ENCODE measurements at places on chromosomes 6 and 20.

DNA sequence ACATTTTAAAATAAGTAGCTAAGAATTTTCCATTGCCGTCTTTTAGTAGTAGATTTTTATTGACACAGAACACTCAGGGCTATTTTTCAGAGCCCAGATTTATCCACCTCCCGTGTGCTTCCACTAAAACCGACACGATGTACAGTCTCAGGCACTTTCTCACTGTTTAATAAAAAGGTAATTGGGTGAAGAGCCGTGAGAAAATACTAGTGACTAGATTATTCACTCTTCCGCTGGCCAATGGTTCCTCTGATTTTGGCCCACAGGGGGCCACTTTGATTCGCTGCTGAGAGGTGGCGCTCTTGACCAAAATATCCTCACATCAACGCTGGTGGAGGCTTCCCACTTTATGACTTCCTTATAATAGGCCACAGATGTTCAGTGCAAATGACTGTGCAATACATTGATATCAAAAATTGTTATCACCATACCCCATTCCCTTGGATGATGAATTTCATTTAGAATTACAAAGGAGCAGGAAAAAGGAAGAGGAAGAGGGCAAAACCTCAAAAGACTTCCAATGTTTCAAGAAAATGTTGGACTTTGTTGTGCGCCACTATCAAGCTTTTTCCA is 12.3 kb upstream of the HDDC2 start:
- no peaks in the 10 kb centered on the region for H3K4me1 ChIP-seq
- DNase-seq: peak; percentile 45
- H3K27me3 ChIP-seq: peaks cover 4% of the 10 kb centered on the region
- H3K27ac ChIP-seq: no peak overlapping the region

GRCh38 chr6:136822046-136822375 is 381 bp upstream of the PEX7 start:
- no peak for DNase-seq
- H3K4me3 ChIP-seq: peak overlapping the region; percentile 28
- H3K36me3 ChIP-seq: no peaks in the 10 kb centered on the region
- H3K27ac ChIP-seq: peak overlapping the region; percentile 72

- H3K27me3 ChIP-seq: no peaks in the 10 kb centered on the region
- no peaks in the 10 kb centered on the region for H3K4me1 ChIP-seq
- DNase-seq: no peak
- H3K36me3 ChIP-seq: no peaks in the 10 kb centered on the region
Measured at GRCh38 chr20:10922941-10923340, 249.1 kb upstream of the JAG1 start.

GRCh38 chr6:169573883-169574282 is 127.9 kb downstream of the WDR27 start:
- H3K27ac ChIP-seq: no peak overlapping the region
- H3K4me3 ChIP-seq: no peak overlapping the region
- DNase-seq: no peak
- H3K27me3 ChIP-seq: no peaks in the 10 kb centered on the region

GRCh38 chr6:163641706-163642105 is 227.2 kb downstream of the QKI start:
- H3K4me1 ChIP-seq: no peaks in the 10 kb centered on the region
- H3K36me3 ChIP-seq: no peaks in the 10 kb centered on the region
- no peak overlapping the region for H3K27ac ChIP-seq
- no peaks in the 10 kb centered on the region for H3K27me3 ChIP-seq
- H3K4me3 ChIP-seq: no peak overlapping the region

DNA sequence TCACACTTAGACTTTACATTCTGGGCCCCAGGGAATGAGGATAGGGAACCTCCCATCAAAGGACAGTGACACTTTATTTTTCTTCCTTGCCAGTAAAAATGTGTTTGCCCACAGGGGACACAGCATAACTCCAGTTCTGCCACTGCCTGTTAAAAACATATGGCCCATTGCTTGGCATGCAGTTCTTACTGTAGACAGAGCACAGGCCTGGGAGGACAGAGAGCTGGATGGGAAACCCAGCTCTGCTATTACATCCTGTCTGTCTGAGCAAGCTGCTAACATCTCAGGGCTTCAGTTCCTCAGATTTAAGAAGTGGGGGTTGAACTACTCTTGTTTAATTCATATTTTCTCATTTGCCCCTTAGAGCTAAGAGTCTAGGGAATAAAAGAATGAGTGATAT is 120.2 kb downstream of the AKAP7 start:
- no peaks in the 10 kb centered on the region for H3K27me3 ChIP-seq
- peak; percentile 10 for DNase-seq
- peaks cover 13% of the 10 kb centered on the region for H3K4me1 ChIP-seq
- H3K4me3 ChIP-seq: no peak overlapping the region
- H3K36me3 ChIP-seq: no peaks in the 10 kb centered on the region

DNA sequence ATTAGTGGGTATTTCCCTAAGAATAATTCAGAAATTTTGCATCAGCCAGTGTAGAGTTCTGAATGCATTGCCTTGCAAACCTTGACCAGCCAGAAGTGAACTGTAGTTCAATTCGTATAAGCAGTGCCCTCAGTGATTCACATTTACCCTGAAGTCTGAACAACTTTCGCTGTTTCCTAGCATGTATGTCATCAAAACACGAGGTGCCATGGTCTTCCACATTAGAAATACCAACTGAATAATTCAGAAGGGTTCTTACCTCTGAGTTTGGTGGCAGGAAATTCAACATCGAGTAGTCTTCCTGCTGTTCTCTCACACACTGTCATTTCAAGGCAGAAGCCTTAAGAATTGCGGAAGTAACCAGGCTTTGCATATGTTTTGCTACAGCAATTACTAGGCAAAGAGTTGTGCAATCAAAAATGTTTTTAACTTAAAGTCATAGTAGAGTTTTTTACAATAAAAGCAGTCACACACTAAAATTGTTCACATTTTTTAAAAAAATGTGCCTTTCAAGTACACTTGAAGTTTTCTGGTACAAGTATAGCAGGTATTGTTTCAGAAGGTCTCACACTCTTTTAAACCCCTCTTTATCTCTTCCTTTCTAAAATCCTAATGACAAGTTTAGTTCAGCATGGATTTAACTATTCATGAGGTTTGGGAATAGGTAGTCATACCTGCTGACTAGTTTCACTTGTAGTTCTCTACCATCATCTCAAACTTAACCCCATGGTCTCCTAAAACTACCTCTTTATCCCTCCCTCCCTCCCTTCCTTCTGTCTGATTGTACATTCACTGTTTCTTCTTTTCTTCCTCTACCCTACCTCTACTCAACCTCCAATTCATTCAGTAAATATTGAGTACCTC is 118.3 kb downstream of the STXBP5 start:
- H3K36me3 ChIP-seq: peaks cover 3% of the 10 kb centered on the region
- no peak for DNase-seq
- no peak overlapping the region for H3K4me3 ChIP-seq
- H3K27me3 ChIP-seq: no peaks in the 10 kb centered on the region
- no peaks in the 10 kb centered on the region for H3K4me1 ChIP-seq
- H3K27ac ChIP-seq: no peak overlapping the region

DNA sequence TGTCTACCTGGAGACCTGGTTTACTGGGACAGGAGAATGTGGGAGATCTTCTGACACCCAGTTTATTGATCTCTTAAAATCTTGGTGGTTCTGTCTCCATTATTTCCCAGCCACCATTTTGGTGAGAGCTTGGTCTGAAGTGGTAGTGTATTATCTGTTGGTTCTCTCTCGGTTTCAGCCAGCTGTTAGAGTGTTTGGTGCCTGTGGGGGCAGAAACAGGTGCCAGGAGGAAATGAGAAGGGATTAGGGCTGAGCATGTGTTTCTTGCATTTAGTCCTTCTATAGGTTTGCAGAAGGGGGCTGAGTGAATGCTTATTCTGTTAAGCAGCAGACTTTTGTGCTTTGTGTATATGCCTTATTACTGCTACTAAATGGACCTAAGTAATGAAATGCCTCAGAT is 9.6 kb downstream of the JARID2 start:
- H3K4me3 ChIP-seq: no peak overlapping the region
- H3K4me1 ChIP-seq: peaks cover 54% of the 10 kb centered on the region
- DNase-seq: peak; percentile 44
- H3K27me3 ChIP-seq: no peaks in the 10 kb centered on the region
- H3K27ac ChIP-seq: peak overlapping the region; percentile 65

DNA sequence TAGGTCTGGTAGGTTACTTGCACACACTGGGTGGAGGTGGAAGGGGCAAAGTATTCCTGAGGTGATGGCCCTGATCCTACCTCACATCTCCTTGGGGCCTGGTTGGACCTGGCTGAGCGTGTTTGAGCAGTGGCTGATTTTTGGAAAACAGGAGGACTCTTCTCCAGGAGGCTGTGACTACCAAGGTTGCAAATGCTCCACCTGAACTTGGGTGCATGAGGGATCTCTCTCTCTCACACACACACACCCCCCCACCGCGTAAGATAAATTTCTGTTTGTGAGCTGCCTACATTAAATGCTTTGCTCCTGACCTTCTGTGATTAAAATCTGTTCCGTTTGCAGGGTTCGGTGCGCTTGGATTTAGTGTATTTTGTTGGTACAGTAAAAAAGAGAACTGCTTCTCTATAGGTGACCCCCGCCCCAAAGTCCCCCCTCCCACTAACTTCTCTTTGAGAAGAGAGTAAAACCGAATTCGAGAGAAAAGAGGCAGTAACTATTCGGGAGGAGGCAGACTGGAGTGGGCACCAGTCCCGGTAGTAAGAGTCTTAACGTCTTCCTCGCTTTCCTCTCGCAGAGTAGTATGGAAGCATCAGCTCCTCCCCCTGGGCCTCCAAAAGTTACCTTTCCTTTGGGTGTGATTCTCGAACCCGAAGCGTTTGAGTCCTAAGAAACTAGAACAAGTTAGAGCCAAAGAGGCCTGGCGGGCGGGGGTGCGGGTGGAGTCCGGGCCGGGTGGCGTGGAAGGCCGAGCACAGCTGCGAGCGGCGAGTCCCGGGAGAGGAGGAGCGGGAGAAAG is 585 bp upstream of the DSE start:
- peaks cover 19% of the 10 kb centered on the region for H3K27me3 ChIP-seq
- DNase-seq: no peak
- peaks cover 17% of the 10 kb centered on the region for H3K4me1 ChIP-seq

- H3K4me3 ChIP-seq: no peak overlapping the region
- H3K4me1 ChIP-seq: no peaks in the 10 kb centered on the region
- no peaks in the 10 kb centered on the region for H3K27me3 ChIP-seq
- H3K27ac ChIP-seq: no peak overlapping the region
- DNase-seq: no peak
Measured at GRCh38 chr20:29296256-29297230, 1960.9 kb upstream of the DEFB115 start.

GRCh38 chr6:148269386-148269785 is 73.3 kb upstream of the SASH1 start:
- DNase-seq: no peak
- H3K36me3 ChIP-seq: no peaks in the 10 kb centered on the region
- no peaks in the 10 kb centered on the region for H3K4me1 ChIP-seq
- no peak overlapping the region for H3K4me3 ChIP-seq
- H3K27ac ChIP-seq: no peak overlapping the region

- no peaks in the 10 kb centered on the region for H3K4me1 ChIP-seq
- no peak for DNase-seq
- no peaks in the 10 kb centered on the region for H3K27me3 ChIP-seq
- H3K4me3 ChIP-seq: no peak overlapping the region
Measured at GRCh38 chr6:36751091-36751490, 53.5 kb downstream of the RAB44 start.

- no peak overlapping the region for H3K4me3 ChIP-seq
- no peaks in the 10 kb centered on the region for H3K4me1 ChIP-seq
- DNase-seq: no peak
- H3K27ac ChIP-seq: no peak overlapping the region
- H3K36me3 ChIP-seq: no peaks in the 10 kb centered on the region
Measured at GRCh38 chr20:7323957-7324356, 556.5 kb downstream of the BMP2 start.

- H3K4me1 ChIP-seq: no peaks in the 10 kb centered on the region
- DNase-seq: no peak
- no peak overlapping the region for H3K27ac ChIP-seq
- H3K36me3 ChIP-seq: no peaks in the 10 kb centered on the region
- H3K27me3 ChIP-seq: no peaks in the 10 kb centered on the region
- no peak overlapping the region for H3K4me3 ChIP-seq
Measured at GRCh38 chr6:54810147-54810546, 36.4 kb upstream of the FAM83B start.

GRCh38 chr6:147986846-147987245 is 355.8 kb upstream of the SASH1 start:
- no peak overlapping the region for H3K4me3 ChIP-seq
- H3K27ac ChIP-seq: no peak overlapping the region
- H3K4me1 ChIP-seq: no peaks in the 10 kb centered on the region
- H3K36me3 ChIP-seq: no peaks in the 10 kb centered on the region

- no peak overlapping the region for H3K4me3 ChIP-seq
- no peak for DNase-seq
- no peaks in the 10 kb centered on the region for H3K4me1 ChIP-seq
- no peak overlapping the region for H3K27ac ChIP-seq
Measured at GRCh38 chr6:13423252-13423651, 64.1 kb downstream of the GFOD1 start.

- peak overlapping the region; percentile 71 for H3K4me3 ChIP-seq
- no peaks in the 10 kb centered on the region for H3K27me3 ChIP-seq
- DNase-seq: no peak
- H3K27ac ChIP-seq: peak overlapping the region; percentile 90
Measured at GRCh38 chr6:13814938-13815575, 700 bp upstream of the MCUR1 start.

DNA sequence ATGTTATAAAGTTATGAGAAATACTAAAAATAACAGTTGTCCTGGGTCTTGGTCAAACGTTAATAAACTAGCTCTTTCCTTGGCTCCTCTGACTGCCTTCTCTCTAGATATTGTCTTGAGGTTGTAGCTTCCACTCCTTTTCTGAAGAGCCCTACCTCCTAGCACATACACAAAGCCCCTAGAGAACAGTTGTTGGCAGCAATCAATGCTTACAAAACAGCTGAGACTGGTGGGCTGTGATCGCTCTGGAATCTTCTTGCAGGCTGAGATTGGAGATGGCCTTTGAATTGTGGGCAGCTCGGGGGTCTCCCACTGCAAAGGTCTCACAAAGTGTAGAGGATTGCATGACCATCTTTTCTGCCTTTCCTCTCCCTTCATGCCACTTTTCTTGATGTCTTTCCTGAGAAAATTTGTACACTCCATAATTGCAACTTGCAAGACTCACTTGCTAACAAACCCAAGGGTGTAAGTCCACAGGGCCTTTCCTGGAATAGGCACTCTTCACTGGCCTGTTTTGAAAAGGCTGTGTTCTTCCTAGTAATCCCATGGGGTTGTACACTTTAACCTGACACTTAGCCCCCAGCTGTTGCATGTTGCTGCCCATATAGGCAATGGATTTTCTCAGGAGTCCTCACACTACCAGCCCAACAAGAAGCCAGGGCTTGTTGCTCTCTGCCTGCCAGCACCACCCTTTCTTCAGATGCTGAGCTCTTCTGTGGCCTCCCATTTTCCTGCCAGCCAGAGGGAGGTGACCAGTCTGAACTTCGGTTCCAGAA is 99.9 kb downstream of the TCP11 start:
- DNase-seq: no peak
- H3K27ac ChIP-seq: no peak overlapping the region
- H3K36me3 ChIP-seq: peaks cover 7% of the 10 kb centered on the region
- no peak overlapping the region for H3K4me3 ChIP-seq
- no peaks in the 10 kb centered on the region for H3K27me3 ChIP-seq
